ENCODE measurements at places on chromosomes 11 and 22.
A peak's percentile ranks its signal among the peaks of the same experiment; 100 is the strongest.

DNA sequence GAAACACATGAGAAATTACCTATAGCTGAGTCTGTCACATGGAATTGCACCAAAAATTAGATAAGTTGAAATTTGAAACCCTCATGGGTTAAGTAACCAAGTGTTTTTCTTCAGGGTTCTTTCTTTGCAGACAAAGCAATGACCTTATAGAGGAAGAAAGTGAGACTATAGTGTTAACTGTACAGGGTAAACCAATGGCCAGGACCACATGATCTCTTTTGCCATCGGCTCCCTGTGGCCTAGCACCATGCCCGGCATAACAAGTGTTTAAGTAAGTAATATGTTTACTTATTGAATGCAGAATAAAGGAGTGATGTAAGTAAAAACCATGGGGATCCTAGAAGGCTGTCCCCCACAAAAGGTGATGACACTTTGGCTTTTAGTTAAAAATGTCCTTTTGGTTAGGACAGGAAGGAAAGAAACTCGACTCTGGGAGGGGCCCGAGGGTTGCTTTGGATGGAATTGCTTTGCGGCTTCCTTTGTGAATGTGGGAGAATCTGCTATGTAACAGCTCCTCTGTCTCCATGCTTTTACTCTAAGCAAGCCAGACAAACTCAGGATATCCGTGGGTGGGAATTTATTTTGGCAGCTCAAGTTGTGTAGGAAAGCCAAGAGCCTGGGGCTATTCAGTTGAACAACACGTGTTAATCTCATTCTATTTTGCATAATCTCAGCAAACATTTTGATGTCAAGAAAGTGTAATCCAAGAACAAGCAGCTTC, 454.7 kb downstream of the INSC start:
- no peak for DNase-seq

- no peak for DNase-seq
Measured at GRCh38 chr22:36872084-36872483, 11.3 kb downstream of the NCF4 start.

DNA sequence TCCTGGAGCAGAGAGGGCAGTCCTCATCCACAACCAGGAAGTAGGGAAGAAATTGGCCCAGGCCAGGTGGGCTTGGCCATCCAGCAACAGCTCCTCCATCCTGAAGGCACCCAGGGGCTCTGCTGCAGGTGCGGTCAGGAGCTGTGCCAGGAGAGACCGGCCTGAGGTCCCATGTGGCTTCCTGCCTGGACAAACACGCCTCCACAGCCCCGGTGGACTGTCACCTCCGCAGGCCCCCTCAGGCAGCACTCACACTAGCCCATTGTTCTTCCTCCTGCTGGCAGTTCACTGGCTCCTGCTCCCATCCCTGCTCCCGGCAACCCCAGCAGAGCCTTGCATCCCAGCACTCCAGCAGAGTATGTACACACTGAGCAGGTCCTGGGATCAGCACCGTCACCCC, 16.0 kb upstream of the POU2AF1 start:
- DNase-seq: no peak

GRCh38 chr11:19259487-19260345, 19.0 kb upstream of the E2F8 start:
- DNase-seq: peak; percentile 69

- DNase-seq: no peak
Measured at GRCh38 chr11:125284245-125284850, 119.8 kb downstream of the PKNOX2 start.

DNA sequence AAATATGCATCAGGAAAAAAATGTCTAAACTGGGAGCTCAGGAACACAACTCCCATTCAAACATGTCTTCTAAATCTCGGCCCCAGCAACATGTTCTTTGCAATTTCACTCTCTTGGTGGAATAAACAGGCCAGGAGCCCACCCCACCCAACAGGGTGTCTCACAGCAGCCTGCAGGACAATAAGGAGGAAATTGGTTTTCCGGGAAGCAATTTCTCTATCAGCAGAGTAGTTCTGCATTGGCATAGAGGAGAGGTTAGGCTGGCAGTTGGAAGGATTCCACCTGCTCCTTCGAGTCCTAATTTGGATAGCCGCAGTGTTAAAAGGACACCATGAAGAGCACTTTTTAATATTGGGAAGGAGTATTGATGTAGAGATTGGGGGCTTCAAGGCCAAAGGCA, 55.9 kb upstream of the BARX2 start:
- no peak for DNase-seq

GRCh38 chr22:27805841-27806240, 4.3 kb upstream of the MN1 start:
- DNase-seq: no peak

- DNase-seq: peak; percentile 72
Measured at GRCh38 chr11:75429902-75430713, 2.9 kb downstream of the KLHL35 start.

DNA sequence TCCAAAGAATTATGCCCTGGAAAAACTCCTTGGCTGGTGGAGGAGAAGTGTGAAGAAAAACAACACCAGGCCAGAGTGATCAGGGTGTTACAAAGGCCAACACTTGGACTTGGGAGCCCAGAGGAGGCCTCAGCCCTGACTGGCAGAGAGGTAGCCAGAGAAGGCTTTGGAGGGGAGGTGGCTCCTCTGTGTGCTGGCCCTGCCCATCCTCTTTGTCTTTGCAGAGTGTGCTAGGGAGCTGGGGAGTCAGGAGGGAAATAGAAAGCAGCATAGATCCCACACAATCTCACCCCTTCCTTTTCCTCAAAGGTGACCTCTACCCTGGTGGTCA, 12.0 kb upstream of the P2RY6 start:
- DNase-seq: no peak

DNA sequence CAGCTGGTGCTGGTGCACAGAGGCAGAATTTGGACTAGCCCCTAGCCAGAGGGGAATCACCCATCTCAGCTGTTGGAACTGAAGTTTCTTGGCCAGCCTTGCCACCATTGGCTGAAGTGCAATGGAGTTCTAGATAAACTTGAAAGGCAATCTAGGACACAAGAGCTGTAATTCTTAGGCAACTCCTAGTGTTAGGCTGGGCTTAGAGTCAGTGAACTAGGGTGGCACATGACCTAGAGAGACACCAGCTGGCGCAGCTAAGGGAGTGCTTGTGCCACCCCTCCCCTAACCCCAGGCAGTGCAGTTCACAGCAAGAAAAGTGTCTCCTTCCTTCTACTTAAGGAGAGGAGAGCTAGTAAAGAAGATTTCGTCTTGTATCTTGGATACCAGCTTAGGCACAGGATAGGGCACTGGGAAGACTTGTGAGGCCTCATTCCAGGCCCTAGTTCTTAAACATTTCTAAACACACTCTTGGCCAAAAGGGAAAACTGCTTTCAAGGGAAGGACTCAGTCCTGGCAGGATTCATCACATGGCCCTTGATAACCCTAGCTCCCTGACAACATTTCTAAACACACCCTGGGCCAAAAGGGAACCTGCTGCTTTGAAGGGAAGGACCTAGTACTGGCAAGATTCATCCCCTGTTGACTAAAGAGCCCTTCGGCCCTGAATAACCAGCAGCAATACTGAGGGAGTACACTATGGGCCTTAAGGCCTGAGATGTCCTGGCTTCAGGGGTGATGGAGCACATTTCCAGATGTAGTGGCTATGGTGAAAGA, 53.4 kb downstream of the XRRA1 start:
- no peak for DNase-seq

DNA sequence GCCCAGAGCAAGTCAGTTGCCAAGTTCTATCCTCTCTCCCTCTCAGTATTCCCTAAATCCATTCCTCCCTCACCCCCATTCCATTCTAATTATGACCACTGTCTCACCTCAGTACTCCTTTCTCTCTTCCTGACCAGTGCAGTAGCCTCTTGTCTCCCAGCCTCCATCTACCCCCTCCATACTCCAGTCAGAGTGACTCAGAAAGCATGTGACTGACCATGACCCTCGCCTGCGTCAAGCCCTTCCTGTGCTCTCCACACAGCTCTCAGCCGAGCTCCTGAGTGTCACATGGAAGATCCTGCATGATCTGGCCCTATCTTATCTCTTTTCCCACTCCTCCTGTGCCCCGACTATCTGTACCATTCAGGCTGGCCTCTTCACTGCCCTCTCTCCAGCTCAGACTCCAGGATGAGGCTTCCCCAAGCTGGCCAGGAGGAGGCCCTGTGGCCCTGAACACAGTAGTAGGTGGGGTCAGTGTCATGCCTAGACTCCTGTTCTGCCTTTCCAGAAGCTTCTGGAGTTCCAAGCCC, 42.6 kb downstream of the NEU3 start:
- no peak for DNase-seq

GRCh38 chr11:59755701-59756557, 753 bp downstream of the STX3 start:
- DNase-seq: no peak

GRCh38 chr11:19961225-19961624, 199.1 kb downstream of the DBX1 start:
- no peak for DNase-seq

DNA sequence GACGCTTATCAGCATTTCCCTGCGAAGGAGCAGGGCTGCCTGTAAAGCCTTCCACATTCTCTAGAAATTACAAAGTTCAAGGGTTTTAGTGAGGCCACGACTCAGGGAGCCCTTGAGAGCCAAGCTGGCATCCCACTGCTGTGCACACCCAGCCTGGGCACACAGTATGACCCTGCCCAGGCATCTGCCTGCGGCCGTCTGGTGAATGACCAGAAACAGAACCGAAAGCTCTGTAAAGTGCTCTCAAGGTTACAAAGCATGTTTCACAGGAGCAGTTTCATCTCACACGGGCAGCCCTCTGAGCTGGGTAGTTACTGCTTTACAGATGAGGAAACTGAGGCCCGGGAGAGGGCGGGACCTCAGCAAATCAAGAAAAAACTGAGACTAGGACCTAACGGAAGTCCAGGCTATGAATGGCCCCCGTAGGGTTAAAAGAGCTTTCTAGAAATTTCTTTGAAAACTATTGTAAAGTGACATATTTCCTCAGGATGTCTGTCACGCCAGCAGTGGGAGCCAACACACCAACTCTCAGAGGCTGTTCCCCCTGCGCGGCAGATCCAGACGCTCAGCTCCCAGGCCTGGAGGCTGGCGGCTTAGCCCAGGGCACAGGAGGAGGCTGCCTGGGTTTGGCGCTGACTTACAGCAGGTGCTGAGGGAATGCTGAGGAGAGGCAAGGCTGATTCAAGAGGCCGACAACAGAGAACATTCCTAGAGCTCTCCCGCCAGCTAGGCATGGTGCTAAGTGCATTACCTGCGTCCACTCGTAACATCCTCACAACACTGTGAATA, 7.7 kb upstream of the TCF20 start:
- DNase-seq: no peak

- no peak for DNase-seq
Measured at GRCh38 chr11:20134991-20135736, 25.1 kb downstream of the DBX1 start.

GRCh38 chr11:63940786-63941185, 2.0 kb downstream of the NAA40 start:
- no peak for DNase-seq

DNA sequence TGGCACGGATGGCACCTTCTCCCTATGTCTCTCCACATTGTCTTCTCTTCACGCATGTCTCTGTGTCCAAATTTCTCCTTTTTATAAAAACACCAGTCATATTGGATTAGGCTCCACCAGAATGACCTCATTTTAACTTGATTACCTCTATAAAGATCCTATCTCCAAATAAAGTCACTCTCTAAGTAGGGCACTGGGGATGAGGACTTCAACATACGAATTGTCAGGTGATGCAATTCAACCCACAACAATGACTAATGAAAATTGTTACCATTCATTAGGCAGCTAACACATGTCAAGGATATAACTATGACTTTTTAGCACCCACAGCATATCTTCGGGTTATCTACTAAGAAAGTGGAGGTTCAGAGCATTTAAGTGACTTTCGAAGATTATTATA, 55.5 kb upstream of the USP47 start:
- no peak for DNase-seq

DNA sequence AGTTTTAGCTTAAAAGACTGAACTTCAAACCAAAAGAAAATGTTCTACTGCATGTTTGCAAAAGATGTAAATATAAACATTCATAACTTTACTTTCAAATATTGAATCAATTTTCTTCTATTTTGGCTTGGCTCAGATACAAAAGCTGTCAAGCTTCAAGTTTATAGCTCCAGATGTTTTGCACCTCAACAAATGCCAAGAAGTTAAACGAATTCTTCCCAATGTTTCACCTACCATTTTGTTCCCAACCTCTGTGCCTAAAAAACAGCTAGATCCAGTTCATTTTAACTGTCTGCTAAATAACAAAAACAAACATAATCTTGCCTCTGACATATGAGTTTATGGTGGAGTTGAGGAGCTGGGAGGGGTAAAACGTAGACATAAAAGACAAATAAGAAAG, 76.5 kb downstream of the RAB30 start:
- DNase-seq: no peak

DNA sequence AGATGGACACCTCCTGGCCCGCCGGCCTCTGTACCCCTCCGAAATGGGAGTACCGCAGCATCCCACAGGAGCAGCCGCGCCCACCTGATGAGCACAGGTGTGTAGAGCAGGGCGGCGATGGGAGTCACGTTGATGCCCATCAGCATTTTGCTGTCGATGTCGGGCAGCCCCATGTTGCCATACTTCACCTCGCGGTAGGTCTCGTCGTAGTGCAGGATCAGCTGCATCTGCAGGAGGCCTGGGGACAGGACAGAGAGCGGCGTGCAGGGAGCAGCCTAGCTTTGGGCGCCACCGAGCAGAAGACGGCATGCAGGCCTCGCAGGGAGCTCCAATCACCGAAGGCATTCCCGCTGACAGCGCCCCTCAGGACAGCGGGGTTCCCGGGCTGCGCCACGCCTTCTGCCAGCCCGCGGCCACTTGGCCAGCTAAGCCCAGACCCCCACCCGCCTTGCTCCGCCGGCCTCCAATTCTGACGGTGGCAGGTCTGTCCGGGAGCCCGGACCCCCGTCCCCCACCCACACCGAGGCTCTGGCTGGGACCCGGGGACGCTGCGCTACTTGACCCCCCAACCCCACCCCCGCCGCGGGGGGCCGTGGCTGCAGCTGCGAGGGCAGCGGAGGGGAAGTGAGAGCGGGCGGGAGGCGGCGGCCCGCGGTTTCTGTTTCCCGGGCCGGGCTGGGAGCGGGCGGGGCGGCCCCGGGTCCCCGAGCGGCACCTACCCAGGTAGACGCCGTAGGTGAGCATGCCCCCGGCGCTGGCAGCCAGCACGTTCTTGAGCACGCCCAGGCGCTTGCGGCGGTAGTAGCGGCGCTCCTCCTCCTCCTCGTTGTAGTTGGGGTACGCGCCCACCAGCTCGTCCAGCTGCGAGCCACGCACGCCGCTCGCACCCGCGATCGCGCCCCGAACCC, 705 bp downstream of the UNC93B1 start:
- DNase-seq: no peak
